ENCODE measurements at places on chromosomes 11 and 22.

- no peak for DNase-seq
Observed at GRCh38 chr11:27783701-27784355, 83.6 kb upstream of the BDNF start.

DNA sequence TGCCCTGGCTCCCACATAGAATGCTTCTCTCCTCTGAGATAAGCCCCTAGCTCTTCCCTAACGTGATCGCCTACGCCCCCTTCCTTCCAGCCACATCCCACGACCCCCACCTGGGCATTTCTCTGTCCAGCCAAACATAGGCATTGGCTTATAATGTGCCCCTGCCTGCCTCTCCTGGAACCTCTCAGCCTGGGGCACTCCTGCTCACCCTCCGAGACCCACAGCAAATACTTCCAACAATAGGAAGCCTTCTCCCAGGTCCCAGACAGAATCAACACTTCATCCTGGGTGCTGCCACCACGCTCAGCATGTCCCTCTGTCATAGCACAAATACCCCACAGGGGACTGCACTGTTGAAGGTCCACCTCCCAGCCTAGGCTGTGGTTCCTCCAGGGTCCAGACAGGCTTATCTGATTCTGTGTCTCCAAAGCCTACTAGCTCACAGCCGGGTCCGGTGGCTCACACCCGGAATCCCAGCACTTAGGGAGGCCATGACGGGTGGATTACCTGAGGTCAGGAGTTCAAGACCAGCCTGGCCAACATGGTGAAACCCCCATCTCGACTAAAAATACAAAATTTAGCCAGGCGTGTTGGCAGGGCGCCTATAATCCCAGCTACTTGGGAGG, 24.2 kb upstream of the TMPRSS4 start:
- no peak for DNase-seq

- DNase-seq, result no peak
Observed at GRCh38 chr11:67373648-67374570, 511 bp upstream of the CLCF1 start.

DNA sequence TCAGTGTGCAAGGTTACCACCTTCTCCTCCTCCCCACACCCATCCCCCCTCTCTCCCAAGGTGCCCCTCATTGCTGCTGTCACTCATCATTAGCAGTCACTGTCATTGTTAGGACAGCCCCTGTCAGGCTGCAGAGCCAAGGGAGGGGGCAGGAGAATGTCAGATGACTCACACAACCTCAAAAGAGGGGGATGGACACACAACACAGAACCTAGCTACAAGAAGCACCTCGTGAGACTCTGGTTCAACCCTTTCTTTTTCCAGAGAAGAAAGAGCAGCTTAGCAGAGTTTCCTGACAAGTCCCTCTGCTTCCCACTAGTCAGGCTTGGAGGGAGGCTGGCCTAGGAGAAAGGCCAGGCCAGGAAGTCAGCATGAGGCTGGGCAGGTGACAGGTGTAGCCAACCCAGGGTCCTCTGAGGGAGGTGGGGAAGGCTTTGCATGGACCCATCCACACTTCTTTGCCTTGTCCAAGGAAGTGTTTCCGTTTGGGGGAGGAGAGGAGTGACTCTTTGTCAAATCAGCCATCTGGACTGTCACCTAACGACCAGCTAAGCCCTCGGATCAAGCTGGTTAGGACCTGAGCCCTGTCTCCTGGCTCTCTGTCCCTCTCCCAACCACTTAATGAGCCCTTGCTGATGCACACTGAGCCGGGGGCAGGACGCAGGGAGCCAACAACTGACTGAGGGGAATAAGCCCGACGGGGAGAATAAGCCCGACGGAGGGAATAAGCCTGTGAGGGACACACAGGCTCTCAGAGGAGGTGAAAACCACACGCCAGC, 18.3 kb downstream of the ADORA2A start:
- no peak for DNase-seq

- no peak for DNase-seq
Observed at GRCh38 chr11:134283461-134284230, 7.5 kb downstream of the GLB1L3 start.

GRCh38 chr11:1261241-1262071, 38.6 kb downstream of the MUC5B start:
- DNase-seq, result no peak

GRCh38 chr11:70824605-70825245, 426.4 kb downstream of the CTTN start:
- DNase-seq, result no peak

GRCh38 chr11:57471496-57471895, 11.2 kb downstream of the RTN4RL2 start:
- DNase-seq, result no peak

- no peak for DNase-seq
Observed at GRCh38 chr22:49139492-49140151, 688.1 kb downstream of the BRD1 start.

DNA sequence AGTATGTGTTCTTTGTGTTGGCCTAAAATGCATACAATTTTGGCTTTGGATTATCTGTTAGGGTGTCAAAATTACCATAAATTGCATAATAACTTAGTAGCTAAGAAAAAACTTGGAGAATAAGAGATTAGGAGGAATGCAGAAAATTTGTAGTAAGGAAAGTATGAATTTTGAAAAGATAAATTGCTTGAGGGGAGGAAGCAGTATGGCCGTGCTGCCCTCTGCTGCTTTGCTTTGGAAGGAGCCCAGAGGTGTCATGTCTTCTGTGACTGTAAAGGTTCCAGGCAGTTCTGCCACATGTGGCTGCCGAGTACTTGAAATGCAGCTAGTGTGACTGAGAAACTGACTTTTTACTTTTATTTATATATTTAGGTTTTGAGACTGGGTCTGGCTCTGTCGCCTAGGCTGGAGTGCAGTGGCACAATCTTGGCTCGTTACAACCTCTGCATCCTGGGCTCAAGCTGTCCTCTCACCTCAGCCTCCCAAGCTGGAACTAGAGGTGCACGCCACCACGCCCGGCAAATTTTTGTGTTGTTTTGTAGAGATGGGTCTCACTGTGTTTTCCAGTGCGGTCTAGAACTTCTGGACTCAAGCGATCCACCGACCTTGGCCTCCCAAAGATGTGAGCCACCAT, 1.8 kb downstream of the ADSL start:
- no peak for DNase-seq

GRCh38 chr11:130295657-130296056, 19.1 kb downstream of the ZBTB44 start:
- DNase-seq, result no peak

GRCh38 chr11:35174666-35175065, 35.7 kb downstream of the CD44 start:
- no peak for DNase-seq

DNA sequence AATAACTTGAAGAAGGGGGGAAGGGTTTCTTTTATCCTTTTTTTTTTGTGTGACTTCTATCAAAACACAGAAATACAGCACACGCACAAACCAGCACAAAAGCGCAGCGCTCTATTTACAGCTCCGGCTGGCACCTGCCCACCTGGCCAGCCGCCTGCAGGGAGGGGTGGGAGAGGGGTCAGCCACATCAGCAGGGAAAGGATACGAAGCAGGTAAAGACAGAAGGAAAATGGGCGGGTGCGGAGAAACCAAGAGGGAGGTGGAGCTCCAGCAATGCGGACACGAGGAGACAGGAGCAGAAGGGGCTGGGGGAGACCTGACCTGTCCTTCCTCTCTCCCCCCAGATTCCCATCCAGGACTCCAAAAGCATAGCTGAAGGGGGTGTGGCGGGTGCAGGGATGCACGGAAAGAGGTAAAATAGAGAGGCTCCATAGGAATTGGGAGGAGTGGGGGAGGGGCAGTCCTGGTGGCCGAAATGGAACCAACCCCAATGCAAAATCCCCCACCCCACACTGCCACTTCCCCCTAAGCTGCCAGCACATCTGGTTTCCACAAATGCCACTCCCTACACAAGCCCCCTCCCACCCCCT, 14.1 kb downstream of the CXCR5 start:
- DNase-seq, result no peak

GRCh38 chr11:10844356-10844755, 13.5 kb downstream of the ZBED5 start:
- DNase-seq, result no peak

- no peak for DNase-seq
Observed at GRCh38 chr11:19723572-19724342, 11.1 kb downstream of the NAV2 start.

- no peak for DNase-seq
Observed at GRCh38 chr11:64834723-64835615, 9.5 kb downstream of the CDC42BPG start.

- no peak for DNase-seq
Observed at GRCh38 chr11:33730716-33731115, 5.5 kb downstream of the CD59 start.

GRCh38 chr11:100777103-100777502, 90.0 kb downstream of the ARHGAP42 start:
- DNase-seq, result no peak

DNA sequence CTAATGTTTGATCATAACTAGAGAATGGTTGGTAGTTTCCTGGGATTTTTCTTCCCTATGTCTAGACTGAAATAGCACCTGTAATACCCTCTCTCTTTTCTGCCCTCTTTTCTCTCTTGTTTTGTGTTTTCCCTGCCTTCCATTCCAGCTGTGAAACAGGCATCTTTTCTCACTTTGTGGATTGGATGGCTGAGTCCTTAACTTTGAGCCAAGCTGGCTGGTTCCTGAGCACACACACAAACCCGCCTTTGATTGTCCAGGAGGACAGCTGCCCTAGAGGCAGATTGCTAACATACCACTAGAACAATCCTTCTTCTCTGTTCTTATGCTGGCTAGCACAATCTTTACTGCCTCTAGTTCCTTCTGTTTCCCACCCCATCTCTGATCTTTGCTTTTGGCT, 17.7 kb downstream of the CTNND1 start:
- DNase-seq, result no peak

DNA sequence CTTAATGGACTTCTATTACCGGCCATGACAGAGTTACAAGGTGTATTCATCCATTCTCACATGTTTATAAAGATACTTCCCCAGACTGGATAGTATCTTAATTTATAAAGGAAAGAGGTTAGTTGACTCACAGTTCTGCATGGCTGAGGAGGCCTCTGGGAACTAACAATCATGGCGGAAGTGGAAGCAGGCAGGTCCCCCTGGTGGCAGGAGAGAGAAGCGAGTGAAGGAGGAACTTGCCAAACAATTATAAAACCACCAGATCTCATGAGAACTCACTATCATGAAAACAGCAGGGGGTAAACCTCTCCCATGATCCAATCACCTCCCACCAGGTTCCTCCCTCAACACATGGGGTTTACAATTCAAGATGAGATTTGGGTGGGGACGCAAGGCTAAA, 170.0 kb upstream of the PDGFD start:
- no peak for DNase-seq

- no peak for DNase-seq
Observed at GRCh38 chr11:74755395-74755995, 6.8 kb downstream of the RNF169 start.

DNA sequence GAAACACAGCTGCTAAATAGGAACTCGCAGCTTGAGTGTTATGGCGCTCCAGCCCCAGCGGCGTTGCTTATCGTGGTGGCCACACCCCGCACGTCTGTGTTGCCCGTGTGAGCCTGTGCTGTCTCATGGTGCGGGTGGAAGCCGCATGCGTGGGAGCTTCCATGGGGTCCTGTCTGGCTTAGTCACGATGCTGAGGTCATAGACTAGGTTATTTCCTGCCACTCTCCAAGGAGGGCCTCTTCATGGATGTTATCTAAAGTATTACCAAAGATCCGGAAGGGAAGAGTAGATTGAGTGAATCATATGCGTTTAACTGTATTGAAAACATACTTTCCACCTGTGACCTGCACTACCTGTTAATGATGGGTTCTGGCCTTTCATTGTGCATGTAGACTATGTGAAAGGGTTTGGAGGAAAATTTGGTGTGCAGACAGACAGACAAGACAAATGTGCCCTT, 21.7 kb downstream of the CTTN start:
- DNase-seq, result no peak

GRCh38 chr22:22558972-22559603, at the start of gene PRAME:
TSS of gene PRAME (minus strand) at chr22:22559265. CDS start at chr22:22556832, 2,433 bp downstream.
- peak; percentile 87 for DNase-seq

DNA sequence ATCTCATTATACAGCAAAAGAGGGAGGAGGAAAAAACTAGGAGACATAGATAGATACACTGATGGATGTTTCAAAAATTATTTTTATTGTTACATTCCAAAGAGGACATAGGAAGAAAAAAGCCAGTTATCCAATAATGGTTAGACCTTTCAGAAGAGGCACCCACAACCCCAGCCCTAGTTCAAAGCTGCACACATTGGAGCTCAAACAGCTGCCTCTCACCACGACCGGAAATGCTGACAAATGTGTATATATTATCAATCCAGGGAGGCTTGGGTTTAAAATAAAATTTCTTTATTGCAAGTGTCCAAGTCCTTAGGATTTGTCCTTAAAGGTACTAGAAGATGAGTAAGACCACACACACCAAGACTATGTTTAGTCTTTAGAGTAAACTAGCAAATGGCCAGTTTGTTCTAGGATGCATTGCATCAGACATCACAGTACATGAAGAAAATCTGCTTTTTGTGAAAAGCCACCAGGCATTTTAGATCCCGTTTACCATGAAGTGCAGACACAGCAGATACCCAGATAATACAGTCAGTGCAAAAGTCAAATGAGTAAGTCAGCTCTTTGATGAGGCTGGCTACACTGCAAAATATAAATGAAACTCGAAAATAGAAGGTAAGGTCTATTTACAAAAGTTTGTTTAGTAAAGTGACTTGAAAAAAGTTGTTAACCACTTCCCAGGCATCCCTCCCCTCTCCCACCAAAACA, 4.6 kb upstream of the ASCL3 start:
- no peak for DNase-seq

- no peak for DNase-seq
Observed at GRCh38 chr11:118923721-118924587, 1.8 kb downstream of the BCL9L start.

DNA sequence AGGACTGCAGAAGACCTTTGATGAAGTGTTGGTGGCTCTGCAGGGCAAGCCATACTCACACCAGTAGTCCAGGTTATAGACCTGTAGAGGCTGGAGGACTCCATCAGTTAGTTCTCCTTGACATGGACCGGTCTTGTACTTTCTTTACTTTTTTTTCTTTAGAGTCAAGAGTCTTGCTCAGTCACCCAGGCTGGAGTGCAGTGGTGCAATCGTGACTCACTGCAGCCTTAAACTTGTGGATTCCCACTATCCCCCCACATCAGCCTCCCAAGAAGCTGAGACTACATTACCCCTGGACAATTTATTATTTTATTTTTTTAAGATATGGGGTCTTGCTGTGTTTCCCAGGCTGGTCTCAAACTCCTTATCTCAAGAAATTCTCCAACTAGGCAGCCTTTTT, 49.6 kb upstream of the E2F8 start:
- DNase-seq, result no peak

DNA sequence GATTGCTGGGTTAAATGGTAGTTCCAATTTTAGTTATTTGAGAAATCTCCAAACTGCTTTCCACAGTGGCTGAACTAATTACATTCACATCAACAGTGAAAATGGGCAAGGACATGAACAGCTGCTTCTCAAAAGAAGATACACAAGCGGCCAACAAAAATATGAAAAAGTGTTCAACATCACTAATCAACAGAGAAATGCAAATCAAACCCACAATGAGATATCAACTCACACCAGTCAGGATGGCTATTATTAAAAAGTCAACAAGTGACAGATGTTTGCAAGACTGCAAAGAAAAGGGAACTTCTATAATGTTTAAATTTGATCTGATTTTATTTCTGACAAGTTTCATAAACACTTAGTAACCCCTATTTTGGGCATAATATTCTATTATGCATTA, 537.5 kb downstream of the DLG2 start:
- no peak for DNase-seq
